Coronary artery (tissue), 2 donors: ENCODE measurements at places on chromosomes 2 and 18.

DNA sequence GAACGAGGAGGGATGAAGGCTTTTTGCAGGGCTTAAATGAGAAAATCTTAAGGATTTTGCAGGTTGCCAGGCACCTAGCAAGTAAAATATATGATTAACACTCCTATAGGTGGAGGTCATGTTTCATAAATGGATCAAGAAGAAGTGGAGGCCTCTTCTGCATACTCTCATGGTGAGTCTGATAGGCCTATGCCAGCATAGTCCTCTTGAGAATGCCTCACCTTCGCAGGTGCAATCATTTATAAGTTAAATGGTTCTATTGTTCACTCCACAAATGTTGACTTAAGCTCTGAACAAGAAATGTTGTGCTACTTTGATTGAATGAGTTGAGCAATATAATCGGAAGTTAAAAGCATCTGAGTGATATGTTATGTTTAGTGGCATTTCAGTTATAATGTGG, 12.1 kb downstream of the LRRTM1 start:
- DNase-seq: no peak

DNA sequence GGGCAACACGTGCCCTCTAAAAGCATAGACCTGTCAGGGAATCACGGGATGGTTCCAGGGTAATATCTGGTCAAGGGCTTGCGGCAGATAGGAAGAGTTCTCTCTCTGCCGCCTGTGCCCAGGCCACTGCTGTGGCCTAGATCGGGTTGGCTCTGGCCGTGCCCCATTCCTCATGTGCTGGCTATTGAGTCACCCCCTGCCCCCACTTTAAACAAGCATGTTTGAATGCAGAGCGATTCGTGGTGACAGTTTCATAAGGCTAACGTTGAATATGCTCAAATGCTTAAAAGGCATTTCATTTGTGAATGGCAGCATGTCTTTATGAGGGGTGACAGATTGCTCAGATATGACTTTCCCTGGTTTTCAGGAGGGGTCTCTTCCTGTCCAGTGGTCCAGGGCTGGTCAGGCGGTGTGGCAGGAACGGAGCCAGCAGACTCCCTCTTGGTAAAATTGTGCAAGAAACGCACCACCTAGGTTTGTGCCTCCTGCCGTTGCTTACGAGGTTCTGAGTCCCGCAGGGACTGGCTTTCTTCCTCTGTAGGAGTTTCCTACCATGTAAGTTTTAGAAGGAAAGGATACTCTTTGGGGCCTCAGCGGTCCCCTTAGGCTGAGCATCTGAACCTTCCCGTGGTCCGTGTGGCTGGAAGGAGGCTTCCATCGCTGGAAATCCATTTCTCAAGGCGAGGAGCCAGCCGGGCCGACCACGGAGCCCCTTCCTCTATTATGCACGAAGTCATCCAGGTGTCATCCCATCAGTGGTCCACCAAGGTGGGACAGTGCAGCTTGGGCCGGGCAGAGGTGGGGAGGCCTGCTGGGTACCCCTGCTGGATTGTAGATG, 50.2 kb downstream of the AGAP1 start:
- DNase-seq: no peak

- no peak for DNase-seq
Observed at GRCh38 chr18:79784965-79785770, 12.6 kb upstream of the KCNG2 start.

DNA sequence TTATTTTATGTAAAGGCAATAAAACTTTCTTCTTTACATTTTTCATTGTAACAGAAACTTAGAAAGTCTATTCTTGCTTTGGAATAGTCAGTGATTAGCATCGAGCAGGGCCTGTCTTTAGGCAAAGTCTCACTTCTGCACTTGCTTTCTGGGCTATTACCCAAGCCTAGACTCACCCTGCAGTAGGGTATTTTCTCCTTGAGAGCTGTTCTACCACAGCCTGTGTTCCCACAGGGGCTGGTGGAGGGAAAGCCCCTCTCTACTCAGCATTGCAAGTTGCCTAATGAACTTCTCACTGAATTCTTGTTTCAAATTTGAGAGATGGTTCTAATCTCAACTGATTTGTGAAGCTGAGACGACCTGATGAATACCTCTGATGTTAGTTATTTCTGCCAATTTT, 111.7 kb upstream of the KLHL14 start:
- no peak for DNase-seq
